ENCODE measurements at places on chromosomes 11 and 22. TPM values are rescaled to one million over a fixed set of nuclear protein-coding genes. Genes with fewer than 3 reads are reported as not detected.

DNA sequence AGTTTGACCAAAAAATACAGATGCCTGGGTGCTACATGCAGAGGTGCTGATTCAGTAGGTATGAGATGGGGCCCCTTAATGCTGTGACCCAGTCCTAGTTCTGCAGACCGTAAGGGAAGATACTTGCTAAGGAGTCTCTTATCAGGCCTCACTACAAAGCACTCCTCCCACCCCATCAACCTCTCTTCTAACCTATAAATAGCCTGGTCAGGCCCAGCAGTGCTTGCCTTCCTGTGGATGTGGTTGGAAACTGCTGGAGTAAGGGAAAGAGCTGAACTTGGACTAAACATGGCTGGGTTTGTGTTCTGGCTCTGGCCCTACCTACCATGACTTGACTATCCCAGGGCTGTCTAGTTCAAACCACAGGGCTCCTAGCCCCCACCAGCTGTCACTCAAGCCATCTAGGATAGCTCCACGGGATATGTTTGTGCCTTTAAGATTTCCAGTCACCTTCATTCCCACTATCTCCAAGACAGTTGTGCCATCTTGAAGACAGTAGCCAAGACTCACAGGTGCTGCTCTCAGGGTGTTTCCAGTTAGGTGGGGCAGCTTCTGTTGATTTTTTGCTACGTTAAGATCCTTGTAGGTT is 9.5 kb upstream of the DKK3 start:
- no peak for DNase-seq

Gene APOBEC3H
- total RNA-seq: 5.2 TPM

DNA sequence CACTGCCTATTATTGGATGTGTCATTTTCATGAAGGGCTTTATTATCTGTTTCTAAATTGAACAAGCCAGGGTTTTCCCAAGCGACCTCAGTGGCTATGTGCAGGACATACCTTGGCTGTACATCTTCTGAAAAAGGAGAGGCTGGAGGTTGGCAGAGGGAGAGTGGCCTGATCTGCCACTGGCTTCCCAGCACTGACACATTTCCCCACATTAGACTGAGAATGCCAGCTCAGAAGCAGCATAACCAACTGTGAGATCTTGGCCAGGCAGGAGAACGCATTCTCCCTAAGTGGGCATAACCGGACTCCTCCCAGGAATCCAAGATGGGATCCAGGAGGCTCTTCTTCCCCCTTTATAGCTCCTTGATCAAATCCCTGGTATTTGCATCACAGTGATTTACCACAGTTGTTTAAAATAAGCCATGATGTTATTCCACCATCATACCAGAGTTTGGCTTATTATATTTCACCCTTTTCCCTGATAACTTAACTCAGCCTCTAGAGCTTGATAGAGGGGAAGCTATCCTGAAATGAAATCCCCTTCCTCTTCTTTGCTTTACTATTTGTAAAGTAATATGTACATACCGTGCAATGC is 33.8 kb downstream of the AMOTL1 start:
- DNase-seq: no peak

GRCh38 chr11:2237457-2238238 is 32.7 kb downstream of the ASCL2 start:
- no peak for DNase-seq

Gene GRIK4
- total RNA-seq: not detected

DNA sequence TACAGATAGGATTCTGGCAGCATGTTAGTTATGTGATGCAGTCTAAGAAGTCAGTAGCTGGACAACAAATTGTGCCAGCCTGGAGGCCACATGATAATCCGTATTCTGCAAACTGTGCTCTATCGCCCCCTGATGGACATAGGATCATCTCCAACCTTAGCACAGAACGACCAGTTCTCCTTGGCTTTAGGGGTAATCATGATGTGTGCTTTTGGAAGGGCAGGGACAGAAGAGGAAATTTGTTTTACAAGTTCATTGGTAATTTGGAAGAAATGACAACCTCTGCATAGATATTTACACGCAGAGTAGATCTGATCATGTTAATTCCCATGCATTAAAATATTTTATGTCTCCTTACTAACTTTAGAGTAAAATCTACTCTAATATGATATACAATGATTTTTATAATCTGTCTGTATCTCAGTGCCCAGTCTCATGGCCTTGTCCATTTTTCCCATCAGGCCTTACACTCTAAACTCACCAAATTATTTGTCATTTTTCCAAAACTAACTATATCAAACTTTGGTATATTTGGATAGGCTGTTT is 12.1 kb downstream of the OR10D3 start:
- peak; percentile 71 for DNase-seq

GRCh38 chr11:2132874-2133240 is 6.3 kb downstream of the IGF2 start:
- no peak for DNase-seq

Gene NXPE1
- total RNA-seq: not detected

GRCh38 chr11:119194811-119195440 is 9.7 kb downstream of the NHERF4 start:
- DNase-seq: no peak

DNA sequence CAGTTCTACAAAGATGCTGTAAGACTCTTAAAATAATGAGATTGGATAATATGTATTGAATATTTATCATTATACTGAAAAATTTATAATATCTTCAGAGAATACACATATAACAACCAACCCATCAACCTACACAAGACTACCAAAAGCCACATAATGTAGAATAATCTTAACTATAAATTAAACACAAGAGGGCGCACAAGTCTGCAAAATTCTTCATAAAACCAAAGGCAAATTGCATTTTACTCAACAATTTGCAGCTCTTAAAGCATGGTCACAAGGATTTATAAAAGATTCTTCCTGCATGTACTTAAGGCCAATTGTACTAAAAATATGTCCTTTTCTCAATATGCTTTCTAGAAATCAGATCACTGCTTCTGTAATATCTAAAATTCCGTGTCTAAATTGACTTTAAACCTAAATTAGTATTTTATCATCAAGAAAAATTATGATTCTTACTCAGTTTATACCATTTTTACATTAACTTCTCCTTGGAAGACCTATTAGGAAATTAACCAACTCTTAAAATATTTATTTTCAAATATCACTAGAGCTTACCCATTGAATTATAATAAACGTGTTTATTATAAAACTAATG is 79.0 kb downstream of the TTC28 start:
- peak; percentile 6 for DNase-seq

Gene OR4D6
- not detected for total RNA-seq

DNA sequence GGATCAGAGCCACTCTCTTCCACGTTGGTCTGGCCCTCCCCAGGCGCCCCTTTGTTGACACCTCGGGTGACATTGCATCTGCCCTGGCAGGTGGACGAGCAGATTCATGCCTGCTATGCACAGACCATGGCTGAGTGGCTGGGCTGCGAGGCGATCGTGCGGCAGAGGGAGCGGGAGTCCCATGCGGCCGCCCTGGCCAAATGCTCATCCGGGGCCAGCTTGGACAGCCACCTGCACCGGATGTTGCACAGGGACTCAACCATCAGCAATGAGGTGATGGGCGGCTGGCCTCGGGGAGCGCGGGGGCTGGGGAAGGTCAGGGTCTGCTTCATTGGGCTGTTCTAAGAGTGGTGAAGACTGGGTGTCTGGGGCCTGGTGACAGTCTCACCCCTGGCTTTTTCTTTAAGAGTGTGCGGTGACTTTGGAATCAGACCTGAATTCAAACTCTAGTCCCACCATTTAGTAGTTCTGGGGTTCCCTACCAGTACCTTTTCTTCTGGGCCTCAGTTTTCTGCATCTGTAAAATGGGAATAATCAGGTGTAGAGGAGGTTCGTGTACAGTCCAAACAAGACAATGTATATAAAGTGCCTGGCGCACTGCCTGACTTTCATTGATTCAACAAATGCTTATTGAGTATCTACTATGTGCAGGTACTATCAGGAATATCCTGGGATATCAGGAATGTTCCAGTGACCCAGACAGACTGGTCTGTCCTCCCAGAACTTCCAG is 53.0 kb downstream of the LHFPL7 start:
- no peak for DNase-seq

GRCh38 chr11:2788168-2789071 is 88.6 kb upstream of the KCNQ1OT1 start:
- peak; percentile 1 for DNase-seq

Gene PATE2
- total RNA-seq: 0.16 TPM

All from activated CD4-positive, alpha-beta T cell treated with anti-CD3 and anti-CD28 coated beads for 36 hours (primary cell).